ENCODE measurements at places on chromosomes 1 and 21. TPM values are rescaled to one million over a fixed set of nuclear protein-coding genes. Genes with fewer than 3 reads are reported as not detected.

The TRIM45 gene
- total RNA-seq, result 0.92 TPM

The RNF187 gene
- 80.6 TPM for total RNA-seq

The GNAT2 gene
- total RNA-seq, result not detected

The OLFML3 gene
- total RNA-seq, result 8.4 TPM
